Stimulated activated CD8-positive, alpha-beta memory T cell treated with anti-CD3 and anti-CD28 coated beads, Interleukin-2, amount 100 ng/mL, for 1 hour (primary cell): ENCODE measurements at places on chromosomes 2 and 18.

- peak; percentile 43 for DNase-seq
Observed at GRCh38 chr2:60581433-60582282, 28.2 kb upstream of the BCL11A start.

DNA sequence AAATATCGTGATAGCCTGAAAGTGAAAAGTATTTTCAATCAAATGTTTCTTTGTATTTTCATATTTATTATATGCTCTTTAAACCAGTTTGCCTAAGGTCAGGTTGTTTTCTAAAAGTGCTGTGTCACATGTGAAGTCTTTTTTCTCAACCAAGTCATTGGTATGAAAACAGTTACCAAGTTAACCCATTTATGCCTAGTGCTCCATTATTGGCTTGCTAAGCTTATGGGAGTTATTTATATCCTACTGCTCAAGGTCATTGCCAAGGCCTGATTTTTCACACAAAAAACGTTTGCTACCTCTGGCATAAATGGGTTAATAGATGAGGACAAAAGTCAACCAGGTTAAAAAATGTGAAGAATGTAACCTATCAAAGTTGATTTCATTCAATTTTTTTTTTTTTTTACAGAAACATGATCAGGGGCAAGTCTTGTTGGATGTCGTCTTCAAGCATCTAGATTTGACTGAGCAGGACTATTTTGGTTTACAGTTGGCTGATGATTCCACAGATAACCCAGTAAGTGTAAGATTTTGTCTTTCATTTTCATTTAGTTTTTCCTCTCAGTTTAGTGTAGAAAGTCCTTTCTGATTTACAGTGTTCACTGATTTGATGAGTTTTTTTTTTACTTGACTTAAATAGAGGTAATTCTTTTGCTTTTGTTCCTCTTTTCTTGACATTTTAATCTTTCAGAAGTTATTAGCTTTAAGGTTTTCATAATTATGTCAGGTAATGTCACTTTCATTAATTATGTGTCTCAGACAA is 102.6 kb downstream of the PTPN4 start:
- no peak for DNase-seq

DNA sequence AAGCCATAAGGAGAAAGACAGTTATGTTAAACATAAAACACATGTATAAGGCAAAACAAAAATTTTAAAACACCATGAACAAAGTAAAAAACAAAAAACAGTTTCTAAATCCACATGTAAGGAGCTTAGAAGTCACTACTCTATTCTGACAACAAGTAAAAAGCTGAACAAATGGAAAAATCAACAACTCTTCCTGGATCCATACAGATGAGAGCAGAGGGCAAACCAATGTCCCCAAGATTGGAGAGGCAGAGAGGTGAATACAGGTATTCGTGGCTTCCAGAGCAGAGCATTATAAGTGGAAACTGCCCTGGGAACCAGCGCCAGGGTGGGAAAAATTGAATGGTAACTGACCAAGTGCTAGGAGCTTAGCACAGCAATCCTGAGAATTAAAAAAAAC is 93.5 kb downstream of the SPIRE1 start:
- DNase-seq: no peak

DNA sequence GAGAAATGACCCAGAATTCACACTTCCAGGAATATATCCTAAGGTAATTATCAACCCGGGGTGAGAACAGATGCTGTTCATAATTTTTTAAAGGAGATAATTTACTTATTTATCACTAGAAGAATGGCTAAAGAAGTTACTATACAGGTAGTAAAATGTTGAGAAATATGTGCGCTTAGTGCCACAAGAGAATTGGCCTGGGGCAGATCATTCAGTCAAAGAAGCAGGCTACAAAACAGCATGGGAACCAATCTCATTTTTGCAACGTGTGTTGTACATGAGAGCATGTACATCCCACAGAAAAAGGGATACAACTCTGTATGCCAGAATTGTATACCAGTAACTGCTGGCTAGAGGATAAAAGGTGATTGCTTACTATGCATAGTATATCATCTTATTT is 75.2 kb downstream of the VIT start:
- no peak for DNase-seq

GRCh38 chr2:47037678-47038077 is 117.4 kb downstream of the STPG4 start:
- DNase-seq: no peak

- no peak for DNase-seq
Observed at GRCh38 chr18:63210521-63210920, 109.0 kb downstream of the BCL2 start.

DNA sequence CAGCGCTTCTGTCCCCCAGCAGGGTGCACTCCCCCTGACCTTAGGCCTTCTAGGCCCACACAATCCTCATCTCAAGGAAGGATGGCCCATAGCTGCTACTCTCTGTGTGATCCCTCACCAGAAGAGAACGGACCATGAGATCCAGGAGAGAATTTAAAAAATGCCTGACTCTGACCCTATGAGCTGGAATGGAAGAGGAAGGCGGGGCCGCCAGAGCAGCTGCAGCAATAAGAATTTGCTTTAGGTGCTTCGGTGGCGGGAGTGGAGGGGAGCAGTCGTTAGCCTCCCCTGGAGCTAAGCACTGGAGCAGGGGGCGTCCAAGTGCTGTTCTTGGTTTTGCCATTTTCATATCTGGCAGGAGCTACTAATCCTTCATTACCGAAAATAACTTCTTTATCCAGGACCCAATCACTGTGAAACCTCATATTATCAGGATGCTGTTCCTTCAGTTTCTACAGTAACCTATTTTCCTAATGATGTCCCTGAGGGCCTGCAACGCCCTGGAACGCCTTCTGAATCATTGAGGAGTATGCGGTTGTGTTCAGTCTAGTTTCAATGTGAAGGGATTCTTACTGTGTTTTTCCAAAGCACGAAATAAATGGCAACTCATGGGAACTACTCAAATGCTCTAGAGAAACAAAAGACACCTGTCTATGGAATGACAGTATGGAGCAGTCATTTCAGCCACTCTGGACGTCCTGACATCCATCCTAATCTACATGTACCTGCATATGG is 105.1 kb upstream of the SIX2 start:
- no peak for DNase-seq

GRCh38 chr18:35267161-35267651 is 22.8 kb downstream of the ZSCAN30 start:
- DNase-seq: peak; percentile 58

DNA sequence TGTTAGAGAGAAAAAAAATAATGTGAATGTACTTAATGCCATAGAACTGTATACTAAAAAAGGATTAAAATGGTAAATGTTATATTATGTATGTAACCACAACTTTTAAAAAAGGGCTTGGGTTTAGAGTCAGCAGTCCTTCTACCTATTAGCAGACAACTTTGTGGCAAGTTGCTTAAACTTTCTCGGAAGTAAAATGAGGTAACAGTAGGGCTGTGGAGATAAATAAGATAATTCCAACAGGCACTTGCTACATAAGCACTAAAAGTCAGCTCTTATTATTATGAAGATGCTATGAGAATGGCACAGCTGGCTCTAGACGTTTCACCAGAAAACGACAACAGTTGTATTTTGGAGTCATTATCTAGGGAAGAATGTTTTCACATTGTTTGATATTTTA is 31.3 kb downstream of the AAK1 start:
- no peak for DNase-seq

- no peak for DNase-seq
Observed at GRCh38 chr18:9968081-9968848, 54.4 kb downstream of the VAPA start.

- DNase-seq: no peak
Observed at GRCh38 chr2:117409443-117409842, 405.0 kb upstream of the DDX18 start.

DNA sequence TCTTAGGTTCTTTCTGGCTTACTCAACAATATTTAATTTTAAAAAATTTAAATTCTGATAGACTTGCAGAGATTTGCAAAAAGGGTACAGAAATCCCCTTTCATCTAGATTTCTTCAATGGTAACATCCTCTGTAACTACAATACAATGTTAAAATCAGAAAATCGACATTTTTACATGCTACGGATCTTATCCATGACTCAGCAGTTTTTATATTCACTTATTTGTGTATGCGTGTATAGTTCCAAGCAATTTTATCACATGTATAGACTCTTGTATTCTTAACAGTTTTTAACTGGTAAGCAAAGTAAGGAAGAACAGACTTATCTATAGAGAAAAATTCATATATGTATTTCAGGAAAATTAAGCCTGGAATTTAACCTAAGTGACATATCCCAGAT is 256.1 kb upstream of the MEX3C start:
- DNase-seq: no peak

- no peak for DNase-seq
Observed at GRCh38 chr18:44811572-44812125, 131.0 kb downstream of the SETBP1 start.

GRCh38 chr2:127658641-127659407 is 12.9 kb downstream of the GPR17 start:
- no peak for DNase-seq

- no peak for DNase-seq
Observed at GRCh38 chr2:23662941-23663920, 263.7 kb downstream of the ATAD2B start.

DNA sequence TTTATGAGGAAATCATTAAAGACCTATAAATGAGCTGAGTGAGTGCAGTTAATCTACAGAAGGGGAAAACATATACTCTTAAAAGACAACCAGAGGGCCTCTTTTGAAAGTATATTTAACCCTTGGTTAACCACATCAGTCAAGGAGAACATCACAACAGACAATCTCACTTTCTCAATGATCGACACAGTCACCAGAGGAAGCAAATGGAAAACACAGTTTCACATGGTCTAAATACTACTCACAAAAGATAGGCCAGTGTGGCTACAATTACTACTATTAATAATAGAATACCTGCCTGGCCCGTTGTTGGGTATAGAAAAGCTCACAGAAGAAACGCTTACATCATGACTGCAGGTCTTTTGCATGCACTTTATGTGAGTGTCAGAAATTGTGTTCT is 426.2 kb downstream of the NCKAP5 start:
- no peak for DNase-seq

GRCh38 chr2:8658064-8658862 is 23.6 kb upstream of the ID2 start:
- DNase-seq: no peak

GRCh38 chr2:55063713-55064323 is 13.6 kb upstream of the RTN4 start:
- no peak for DNase-seq

DNA sequence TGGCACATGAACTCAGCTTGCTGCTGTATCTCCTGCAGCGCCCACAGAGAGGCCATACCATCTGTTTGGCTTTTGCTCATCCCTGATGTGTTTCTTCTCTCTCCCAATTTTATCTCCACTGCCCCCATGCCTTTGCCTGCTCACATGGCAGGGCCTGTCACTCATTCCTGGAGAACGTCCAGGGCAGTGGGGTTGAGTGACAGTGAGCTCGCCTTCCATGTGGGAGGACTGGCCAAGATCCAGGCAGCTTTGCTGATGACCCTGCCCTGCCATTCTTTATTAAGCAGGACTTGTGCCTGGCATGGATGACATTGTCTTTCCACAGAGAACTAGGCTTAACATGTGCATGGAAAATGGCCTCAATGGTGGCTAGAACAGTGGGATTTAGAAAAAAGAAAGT is 230.5 kb upstream of the THSD7B start:
- DNase-seq: no peak

DNA sequence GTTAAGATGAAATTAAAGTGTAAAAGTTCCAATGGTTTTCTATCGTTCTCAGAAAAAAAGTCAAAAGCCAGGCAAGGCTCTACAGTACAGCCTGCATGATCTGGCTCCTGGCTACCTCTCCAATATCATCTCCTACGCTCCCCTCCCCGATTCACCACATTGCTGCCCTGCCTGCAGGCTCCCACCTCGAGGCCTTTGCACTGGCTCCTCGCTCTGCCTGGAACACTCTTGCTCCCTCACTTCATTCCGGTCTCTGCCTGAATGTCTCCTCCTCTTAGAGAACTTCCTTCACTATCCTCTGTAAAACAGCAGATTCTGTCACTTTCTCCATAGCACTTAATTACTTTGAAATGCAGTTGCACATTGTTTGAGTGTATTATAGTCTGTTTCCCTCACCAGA is 72.5 kb downstream of the KLF7 start:
- no peak for DNase-seq

DNA sequence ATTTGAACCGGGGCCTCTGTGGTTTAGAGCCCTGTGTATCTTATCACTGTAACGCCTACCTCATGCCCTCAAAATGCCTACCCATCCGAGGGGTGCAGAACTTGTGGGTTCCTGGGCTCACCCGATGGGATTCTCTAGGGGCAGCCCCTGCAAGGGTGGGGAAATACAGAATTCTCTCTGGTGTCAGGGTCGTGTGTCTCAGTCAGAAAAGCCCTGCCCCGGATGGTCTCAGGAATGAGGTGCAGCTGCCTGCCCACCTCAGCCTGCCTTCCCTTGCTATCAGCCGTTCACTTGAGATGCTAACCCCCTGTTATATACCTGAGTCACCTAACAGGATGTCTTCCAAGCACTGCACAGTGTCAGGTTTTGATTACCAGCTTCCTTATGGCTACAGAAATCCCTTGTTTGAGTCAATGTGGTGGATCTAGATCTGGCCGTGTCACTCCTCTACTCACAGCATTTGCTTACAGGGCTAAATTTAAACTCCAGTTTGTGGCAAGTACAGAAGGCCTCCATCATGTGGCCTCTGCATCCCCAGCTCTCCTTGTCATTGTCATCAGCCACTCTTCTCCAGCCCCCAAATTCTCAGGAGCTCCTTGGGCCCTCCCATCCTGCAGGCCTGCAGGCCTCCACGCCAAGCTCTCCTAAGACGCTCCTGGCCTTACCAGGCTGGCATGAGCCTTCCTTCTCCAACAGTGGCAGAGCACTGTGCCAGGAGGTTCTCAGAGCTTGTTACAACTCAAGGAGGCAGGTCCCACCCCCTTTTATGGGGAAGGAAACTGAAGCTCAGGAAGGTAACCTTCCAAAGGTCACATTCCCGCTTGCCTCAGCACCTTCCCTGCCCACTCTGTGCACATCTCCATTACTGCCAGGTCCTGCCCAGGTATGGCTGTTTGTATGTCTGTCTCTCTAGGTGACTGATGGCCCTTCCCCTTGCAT is 14.3 kb upstream of the MAP3K2 start:
- no peak for DNase-seq

- no peak for DNase-seq
Observed at GRCh38 chr18:44730803-44731529, 50.3 kb downstream of the SETBP1 start.

GRCh38 chr2:227450926-227451654 is 20.9 kb upstream of the AGFG1 start:
- no peak for DNase-seq

- DNase-seq: peak; percentile 2
Observed at GRCh38 chr2:105934467-105934866, 189.8 kb downstream of the NCK2 start.

DNA sequence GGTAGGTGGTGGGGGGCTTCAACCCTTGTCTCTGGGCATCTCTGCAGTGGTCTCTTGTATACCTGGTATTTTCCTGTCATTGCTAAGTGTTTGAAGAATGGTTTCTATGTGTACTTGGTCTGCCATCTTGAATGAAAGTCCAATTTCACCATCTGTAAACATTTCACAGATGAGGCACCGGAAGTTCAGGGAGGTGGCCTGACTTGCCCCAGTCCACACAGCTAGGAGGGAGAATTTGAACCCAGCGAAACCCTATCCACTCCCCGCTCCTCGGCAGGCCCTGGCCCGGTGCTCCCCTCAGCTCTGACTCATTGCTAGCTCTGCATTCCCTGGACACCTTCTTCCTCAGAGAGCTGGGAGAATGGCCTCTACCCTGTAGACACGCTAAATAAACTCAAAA is 30.5 kb downstream of the ZAP70 start:
- no peak for DNase-seq
